Eye (tissue), 1 donor: ENCODE measurements at places on chromosomes 12 and 14.

DNA sequence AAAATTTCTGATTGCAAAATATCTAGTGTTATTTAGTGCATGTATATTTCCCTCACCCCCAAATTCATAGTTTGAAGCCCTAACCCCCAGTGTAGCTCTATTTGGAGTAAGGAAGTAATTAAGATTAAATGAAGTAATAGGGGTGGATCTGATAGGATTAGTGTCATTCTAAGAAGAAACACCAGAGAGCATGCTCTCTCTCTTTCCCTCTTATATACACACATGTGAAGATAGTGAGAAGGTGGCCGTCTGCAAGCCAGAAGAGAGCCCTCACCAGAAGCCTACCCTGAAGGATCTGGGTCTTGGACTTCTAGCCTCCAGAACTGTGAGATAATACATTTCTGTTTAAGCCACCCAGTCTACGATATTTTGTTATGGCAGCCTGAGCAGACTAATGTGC lies 120.3 kb downstream of the TMEM30B start:
- no peak for DNase-seq

GRCh38 chr12:123017753-123018152 lies 37.3 kb downstream of the ARL6IP4 start:
- DNase-seq, result no peak

- no peak for DNase-seq
Measured at GRCh38 chr12:56935752-56936151, 1.5 kb upstream of the SDR9C7 start.

DNA sequence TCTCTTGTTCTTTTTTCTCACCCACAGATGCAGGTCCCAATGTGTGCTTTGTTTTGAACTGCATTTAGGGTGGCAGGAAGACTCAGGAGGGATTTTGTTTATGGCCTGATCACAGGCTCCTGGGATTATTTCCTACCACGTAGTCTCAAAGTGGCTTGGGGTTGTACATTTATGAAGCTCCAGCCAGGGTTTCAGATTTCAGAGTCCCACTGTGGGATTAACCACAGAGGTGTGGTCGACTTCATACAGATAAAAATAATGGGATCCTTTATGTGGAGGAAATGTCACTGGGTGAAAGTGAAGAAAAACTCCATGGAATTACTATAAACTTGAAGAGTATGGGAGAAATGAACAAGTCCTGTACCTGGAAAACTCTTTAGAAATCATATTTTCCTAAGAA lies 14.2 kb upstream of the PPP1R1A start:
- no peak for DNase-seq

- no peak for DNase-seq
Measured at GRCh38 chr12:44193281-44193680, 357.4 kb downstream of the TMEM117 start.

DNA sequence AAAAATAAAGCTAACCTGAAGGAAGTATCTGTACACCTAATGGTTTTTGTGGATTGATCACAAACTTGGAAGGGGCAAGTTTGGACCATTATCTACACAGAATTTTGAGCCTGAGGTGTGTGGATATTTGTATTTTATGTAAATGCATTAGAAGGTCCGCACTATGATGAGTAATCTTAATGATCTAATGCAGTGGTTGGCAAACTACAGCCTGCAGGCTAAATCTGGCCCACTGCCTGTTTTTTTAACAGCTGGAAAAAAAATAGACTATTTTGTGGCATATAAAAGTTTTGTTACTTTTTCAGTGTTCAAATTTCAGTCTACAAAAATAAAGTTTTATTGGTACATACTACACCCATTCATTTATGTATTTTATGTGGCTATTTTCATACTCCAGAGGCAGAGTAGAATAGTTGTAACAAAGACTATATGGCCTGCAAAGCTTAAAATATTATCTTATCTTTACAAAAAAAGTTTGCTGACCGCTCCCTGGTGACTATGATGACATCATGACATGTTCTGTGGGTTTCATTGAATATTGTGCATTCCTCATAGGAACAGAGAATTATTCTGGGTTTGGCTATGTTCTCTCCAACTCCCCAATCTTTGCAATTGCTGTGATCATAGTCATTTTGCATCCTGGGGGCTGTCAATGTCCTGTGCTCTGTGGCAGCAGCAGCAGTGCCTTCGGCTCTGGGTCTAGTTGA lies 962.6 kb upstream of the FBXO33 start:
- no peak for DNase-seq

- no peak for DNase-seq
Measured at GRCh38 chr12:124368421-124369032, 73.6 kb downstream of the RFLNA start.

- peak; percentile 91 for DNase-seq
Measured at GRCh38 chr12:44930972-44931600, 55.0 kb upstream of the NELL2 start.

GRCh38 chr14:57933349-57933748 lies 67.5 kb upstream of the SLC35F4 start:
- DNase-seq, result peak; percentile 18

DNA sequence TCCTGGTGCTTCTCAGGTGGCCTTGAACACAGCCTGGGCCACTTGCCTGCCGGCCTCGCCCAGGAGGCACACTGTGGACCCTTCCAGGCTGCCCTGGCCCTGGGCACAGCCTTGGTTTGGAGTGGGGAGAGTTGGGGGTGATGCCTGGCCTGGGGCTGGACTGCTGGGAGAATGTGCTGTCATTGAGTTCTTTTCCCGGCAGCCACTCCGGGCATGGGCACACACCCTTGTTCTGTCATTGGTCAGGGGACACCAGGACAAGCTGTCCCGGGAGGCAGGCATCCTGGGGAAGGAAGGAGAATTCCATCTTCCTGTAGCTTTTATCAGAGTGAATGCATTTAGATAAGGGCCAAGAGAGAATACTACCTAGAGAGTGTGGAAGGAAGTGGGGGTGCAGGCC lies 61.8 kb upstream of the RIN3 start:
- no peak for DNase-seq

- no peak for DNase-seq
Measured at GRCh38 chr14:103246070-103246469, 88.0 kb upstream of the EIF5 start.

GRCh38 chr12:102169922-102170621 lies 27.6 kb downstream of the PMCH start:
- peak; percentile 48 for DNase-seq

- DNase-seq, result no peak
Measured at GRCh38 chr14:61889914-61890351, 127.7 kb downstream of the SNAPC1 start.

GRCh38 chr12:1915082-1915968 lies 3.1 kb downstream of the CACNA2D4 start:
- DNase-seq, result peak; percentile 50

- no peak for DNase-seq
Measured at GRCh38 chr12:130522244-130522834, 184.7 kb downstream of the PIWIL1 start.

DNA sequence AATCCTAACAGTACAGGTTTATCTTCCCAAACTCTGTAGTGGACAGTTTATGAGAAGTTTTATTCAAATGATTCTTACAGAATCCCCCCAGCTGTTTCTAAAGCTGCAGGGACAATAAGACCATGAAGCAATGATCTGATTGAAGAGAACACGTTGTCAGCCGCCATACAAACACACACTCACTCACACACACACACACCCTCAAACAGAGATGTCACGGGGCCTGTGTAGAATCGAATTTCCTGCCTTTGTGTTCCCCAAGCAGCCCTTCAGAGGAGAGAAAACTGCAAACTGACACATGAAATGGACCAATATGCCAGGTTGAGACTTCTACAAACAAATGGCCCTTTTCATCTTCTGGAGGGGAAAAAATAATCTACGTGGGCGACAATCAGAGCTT lies 80.5 kb upstream of the TBX3 start:
- peak; percentile 59 for DNase-seq

DNA sequence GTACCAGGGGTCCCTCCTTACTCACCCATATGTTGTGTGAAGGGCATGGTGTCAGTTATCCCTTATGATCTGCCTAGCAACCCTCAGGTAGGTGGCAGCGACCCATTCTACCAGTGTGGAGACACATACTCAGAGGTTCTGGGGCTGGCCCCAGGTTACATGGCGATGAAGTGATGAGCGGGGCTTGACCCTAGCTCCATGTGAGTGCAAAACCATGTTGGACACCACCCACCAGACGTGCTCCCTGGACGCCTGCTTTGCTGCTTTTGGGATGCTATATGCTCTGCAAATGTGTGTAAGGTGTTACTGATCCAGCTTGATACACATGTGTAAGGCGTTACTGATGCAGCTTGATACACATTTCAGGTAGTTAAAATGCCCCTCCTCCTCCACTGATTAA lies 33.3 kb downstream of the EP400 start:
- no peak for DNase-seq

GRCh38 chr14:44795725-44796124 lies 166.0 kb downstream of the KLHL28 start:
- DNase-seq, result no peak

GRCh38 chr14:71388336-71388735 lies 481.1 kb downstream of the PCNX1 start:
- DNase-seq, result no peak

DNA sequence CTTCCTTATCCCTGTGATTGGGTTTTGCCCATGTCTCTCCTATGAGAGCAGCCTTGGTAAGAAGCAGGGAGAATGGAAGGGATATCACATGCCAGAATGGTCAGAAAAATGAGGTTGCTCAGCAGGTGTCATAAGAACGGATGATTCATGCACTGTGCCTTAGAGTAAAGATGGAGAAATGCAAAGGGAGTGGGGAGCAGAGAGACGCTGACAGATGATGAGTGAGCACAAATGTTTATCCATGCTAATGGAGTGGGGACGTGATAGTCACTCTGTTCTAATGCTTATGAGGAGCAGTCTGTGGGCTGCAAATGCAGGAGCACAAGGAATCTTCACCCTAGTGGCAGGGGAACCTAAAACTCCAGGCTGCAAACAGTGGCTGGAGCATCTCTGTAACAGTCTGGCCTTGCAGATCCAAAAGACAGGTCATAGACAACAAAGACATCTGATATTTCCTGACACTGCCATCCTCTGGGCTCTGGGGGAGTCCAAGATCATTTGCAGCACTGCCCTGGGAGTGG lies 243.2 kb downstream of the CACNA1C start:
- DNase-seq, result no peak

GRCh38 chr14:21084998-21085853 lies 13.2 kb downstream of the ZNF219 start:
- no peak for DNase-seq

DNA sequence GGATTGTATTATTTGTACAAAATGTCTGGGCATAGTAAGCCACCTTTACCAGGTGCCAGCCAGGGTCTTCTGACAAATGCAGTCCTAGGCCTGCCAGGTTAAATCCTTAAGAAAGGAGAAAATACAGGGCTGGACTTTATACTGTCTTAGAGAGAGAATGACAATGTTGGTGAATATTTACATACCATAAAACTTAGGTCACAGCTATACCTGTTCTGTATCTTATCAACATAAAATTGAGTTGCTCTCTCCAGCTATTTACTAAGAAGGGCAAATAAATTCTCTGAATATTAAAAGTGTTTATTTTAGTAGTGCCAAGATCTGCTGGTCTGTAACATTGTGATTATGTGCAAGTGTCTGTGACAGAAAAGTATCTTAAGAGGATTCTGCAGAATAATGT lies 971.1 kb downstream of the AACS start:
- no peak for DNase-seq
